Activated CD4-positive, alpha-beta T cell treated with anti-CD3 and anti-CD28 coated beads, Interleukin-2, amount 50 U/mL, for 24 hours (primary cell): ENCODE measurements at places on chromosomes 7 and 10.

DNA sequence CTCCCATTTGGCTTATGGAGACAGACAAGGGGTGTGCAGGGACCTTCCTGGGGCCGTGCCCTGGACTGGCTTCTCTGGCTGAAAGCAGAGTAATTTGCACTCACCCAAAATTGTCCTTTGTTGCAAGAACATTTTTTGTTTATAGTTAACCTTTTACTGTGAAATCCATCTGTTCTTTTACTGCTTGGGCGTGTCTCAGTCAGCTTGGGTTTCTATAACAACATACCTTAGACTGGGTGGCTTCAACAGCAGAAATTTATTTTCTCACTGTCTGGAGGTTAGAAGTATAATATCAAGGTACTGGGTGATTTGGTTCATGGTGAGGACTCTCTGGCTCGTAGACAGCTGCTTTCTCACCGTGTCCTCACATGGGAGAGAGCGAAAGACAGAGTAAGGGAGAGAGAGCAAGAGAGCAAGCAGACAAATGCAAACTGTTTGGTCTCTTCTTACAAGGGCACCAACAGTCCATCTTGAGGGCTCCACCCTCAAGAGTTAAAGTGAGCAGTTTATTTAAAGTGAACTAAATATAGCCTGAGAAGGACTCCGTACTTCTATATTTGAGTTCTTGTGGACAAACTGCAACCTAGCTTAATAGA lies 131.0 kb upstream of the NPY start:
- DNase-seq = no peak

- DNase-seq = no peak
Measured at GRCh38 chr7:50266635-50267386, 37.7 kb upstream of the IKZF1 start.

DNA sequence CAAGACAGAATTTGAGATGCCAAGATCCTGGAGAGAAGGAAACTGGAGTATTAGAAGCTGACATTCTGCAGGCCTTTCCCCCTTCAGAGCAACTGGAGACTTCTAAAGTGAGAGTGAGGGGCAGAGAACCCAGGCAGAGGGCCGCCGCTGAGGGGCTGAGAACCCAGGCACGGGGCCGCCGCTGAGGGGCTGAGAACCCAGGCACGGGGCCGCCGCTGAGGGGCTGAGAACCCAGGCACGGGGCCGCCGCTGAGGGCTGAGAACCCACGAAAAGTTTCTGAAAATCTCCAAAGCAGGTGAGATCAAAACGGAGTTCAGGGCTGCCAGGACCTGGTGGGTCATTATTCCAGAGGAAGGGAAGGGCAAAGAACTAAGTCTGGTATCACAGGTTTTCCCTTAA lies 126.2 kb downstream of the DLG5 start:
- no peak for DNase-seq

GRCh38 chr7:80942261-80943041 lies 23.6 kb upstream of the SEMA3C start:
- no peak for DNase-seq

DNA sequence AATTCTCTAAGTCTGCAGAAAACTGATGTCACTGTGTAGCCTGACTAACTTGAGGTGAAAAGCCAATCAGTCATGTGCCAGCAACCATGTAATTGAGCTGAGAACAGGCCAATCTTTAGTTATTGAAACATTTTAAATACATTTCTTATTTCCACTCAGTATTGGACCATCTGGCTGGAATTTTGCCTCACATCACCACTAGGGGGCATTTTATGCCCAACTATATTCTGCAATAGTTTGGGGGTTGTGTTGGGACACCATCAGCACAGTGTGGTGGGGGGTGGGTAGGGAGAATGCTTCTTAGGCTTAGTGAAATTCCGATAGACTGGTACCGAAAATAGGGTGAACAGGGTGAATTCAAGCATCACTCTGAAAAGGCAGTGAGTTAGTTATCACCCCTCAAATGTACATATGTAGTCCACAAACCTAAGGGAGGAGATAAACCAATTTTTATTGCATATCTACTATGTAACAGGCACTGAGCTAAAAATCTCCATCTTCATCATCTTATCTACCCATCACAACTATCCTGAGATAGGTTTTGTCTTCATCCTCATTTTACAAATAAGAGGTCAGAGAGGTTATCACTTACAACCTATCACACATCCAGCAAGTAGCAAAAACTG lies 17.8 kb downstream of the NPSR1 start:
- no peak for DNase-seq

DNA sequence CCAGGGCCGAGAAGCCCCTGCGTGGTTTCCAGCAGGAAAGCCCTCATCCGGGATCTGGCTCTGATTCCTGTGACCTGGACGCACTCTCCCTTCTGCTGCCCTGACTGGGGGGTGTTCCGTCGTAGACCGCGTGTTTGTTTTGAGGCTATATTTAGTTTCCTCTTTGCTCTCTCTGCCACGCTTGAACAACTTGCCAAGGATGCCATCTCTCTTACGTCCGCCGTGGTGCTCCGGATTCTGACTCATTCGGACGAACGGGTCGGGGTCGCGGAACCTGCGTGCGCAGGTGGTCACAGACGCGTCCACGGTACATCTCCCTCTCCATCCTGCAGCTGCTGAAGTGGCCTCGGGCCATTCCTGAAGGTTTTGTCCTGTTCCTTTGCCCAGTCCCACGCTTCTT lies 10.4 kb upstream of the SORCS3 start:
- no peak for DNase-seq

DNA sequence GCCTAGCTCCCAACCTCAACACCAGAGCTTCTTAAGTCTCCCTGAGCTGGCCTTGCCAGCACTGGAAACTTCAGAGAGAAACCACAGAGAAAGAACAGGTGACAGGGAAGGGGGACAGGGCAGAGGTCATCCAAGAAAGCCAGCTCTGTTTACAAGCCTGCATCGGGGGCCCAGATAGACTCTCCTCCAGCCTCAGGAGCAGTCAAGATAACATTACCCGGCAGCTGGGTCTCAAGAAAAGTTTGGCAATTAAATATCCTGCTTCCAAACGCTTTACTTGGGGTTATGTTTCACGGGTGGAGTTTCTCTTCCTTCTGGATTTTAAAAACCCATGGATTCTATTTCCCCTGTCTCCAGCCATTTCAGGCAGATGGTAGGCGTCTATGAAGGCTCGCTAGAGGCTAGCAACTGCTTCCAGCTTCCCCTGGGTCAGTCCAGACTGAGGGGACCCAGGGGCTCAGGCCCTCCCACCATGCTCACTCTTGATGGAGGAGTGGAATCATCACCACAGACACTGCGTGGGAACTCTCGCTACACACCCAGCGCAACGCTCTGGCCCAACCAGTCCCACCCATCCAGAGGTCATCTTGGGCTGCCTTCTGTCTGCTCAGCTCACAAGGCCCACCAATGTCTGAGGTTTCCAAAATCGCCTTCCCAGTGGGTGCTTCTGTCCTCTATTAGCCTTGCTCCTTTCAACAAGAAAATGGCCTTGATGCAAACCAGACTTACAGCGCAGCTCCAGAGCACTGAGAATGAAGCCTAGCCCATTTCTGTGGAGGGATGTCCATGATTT lies 48.8 kb downstream of the SH3PXD2A start:
- DNase-seq = no peak

DNA sequence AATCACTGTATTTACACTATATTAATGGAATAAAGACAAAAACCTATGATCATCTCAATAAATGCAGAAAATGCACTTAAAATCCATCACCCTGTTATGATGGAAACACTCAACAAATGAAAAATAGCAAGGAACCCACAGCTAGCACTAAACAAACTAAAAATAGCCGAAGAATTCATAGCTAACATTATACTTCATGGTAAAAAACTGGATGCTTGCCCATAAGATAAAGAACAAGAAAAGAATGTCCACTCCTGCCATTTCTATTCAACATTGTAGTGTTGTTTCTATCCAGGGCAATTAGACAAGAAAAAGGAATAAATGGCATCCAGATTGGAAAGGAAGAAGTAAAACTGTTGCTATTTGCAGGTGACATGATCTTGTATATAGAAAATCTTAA lies 142.1 kb downstream of the STK31 start:
- DNase-seq = no peak

DNA sequence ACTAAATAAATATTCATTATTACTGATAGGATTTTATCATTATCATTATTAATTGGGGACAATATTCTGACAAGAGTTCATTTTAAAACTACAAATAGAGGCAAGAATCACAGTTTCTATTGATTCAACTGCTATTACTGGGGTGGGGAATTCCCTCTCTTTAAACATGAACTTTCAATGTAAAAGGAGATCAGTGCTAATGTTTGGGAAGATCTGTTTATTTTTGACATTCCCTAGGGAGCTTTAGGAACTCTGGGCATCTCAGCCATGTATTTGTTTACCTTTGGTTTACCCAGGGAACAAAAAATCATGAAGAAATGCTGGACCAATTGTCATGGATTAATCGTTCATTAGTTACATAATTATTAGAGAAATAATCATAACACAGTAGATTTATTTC lies 443.2 kb upstream of the AKR1E2 start:
- DNase-seq = no peak

DNA sequence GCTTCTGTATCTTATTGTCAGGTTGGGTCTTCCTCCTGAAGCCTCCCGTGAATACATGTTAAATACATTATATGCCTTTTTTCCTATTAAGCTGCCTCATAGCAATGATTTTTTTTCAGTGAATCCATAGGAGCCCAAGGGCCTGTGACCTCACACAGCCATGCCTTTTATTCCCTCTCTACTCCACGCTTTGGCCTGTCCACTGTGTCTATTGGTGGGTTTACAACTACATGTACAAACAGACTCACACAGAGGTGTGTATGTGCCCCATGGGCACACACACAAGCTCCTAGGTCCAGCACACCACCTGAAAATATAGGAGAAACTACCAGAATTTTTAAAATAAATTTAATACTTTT lies 560.4 kb downstream of the IPMK start:
- DNase-seq = no peak

DNA sequence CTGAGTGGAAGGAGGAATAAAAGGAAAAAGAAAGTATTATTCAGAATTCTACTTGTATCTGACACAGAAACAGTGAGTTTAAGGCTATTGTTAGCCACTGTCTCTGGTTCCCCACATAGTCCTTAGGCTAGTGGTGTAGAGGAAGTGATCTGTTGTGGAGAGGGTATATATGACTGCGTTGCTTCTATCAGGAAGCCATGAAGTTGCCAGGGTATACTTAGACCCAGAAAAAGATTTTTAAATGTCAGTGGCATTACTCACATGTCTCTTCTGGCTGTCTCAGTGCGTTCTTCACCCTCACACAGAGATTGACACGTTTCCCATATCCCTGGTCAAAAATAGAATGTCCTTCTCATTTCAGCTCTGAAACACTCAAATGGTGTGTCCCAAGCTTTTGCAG lies 72.7 kb downstream of the SEM1 start:
- no peak for DNase-seq
